ENCODE measurements at places on chromosomes 7 and 10.

DNA sequence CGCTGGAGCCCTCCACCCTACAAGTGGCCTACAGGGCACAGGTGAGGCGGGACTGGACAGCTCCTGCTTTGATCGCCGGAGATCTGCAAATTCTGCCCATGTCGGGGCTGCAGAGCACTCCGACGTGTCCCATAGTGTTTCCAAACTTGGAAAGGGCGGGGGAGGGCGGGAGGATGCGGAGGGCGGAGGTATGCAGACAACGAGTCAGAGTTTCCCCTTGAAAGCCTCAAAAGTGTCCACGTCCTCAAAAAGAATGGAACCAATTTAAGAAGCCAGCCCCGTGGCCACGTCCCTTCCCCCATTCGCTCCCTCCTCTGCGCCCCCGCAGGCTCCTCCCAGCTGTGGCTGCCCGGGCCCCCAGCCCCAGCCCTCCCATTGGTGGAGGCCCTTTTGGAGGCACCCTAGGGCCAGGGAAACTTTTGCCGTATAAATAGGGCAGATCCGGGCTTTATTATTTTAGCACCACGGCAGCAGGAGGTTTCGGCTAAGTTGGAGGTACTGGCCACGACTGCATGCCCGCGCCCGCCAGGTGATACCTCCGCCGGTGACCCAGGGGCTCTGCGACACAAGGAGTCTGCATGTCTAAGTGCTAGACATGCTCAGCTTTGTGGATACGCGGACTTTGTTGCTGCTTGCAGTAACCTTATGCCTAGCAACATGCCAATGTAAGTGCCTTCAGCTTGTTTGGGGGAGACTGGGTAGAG, at the start of gene COL1A2:
TSS of gene COL1A2 (plus strand) at position 459 of the 704 bp plus-strand sequence. CDS start at position 596, 137 bp downstream.
- DNase-seq = no peak

DNA sequence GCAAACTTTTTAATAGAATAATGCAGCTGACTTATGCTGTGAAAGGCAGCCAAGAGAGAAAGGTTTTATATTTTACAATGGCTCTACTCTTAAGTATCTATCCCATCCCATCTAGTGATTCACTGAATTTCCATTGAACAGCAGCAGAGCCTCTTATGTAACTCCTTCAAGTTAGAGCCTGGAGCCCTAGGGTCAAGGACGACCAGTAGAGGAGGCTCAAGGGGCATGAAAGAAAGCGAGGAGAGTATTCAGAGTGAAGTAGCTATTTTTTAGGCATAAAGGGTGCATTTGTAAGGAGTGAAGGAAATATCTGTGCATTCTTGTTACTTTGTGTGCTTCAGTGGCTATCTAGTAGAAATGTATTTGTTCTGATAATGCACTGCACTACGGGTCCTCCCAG, 180.2 kb upstream of the TPK1 start:
- DNase-seq = peak; percentile 58

GRCh38 chr7:105027176-105027853, 13.3 kb downstream of the KMT2E start:
- DNase-seq = no peak

GRCh38 chr10:95440756-95441546, 120.2 kb downstream of the SORBS1 start:
- DNase-seq = no peak

DNA sequence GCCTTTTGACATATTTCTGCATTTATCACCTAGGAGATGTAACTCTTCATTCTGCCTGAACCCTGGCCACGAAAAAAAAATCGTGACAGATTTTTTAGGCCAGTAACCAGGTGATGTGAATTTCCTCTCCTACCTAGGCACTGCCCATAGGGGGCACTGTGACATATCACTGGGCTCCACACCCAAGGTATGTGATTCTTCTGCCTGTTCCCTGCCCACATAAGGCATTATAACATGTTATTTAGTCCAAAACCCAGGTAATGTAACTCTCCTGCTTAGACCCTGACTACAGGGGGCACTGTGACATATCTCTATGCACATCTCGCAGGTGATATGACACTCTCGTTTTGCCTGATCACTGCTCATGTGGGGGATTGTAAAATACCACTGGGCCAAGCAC, 29.5 kb upstream of the ZNF107 start:
- no peak for DNase-seq

DNA sequence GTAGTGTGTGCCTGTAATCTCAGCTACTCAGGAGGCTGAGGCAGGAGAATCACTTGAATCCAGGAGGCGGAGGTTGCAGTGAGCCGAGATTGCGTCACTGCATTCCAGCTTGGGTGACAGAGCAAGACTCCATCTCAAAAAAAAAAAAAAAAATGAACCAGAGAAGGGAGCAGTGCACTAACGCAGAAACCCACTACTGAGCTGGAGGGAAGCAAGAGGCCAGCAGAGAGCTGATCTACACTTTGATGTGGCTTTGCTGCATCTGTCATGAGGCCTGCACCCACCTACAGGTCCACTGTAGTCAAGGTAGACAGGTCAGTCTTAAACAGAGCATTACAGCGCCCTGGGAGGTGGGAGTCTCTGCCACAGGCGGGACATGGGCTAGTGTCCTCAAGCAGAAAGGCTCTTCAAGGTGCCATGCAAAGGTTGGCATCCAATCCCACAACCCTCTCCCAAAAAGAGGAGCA, 30.0 kb downstream of the MAT1A start:
- DNase-seq = peak; percentile 55

GRCh38 chr10:44242091-44242490, 142.8 kb downstream of the CXCL12 start:
- no peak for DNase-seq

- DNase-seq = no peak
Measured at GRCh38 chr10:75814014-75814413, 382.6 kb downstream of the LRMDA start.

- DNase-seq = no peak
Measured at GRCh38 chr7:22213081-22213480, 143.9 kb downstream of the RAPGEF5 start.

GRCh38 chr10:19839090-19839489, 22.9 kb downstream of the PLXDC2 start:
- DNase-seq = no peak

Data from HT1080 (cell line).